Dermis blood vessel endothelial cell (primary cell): ENCODE measurements at places on chromosomes 13 and 19. TPM values are rescaled to one million over a fixed set of nuclear protein-coding genes. Genes with fewer than 3 reads are reported as not detected.

GRCh38 chr13:32883474-32883873 lies 132.7 kb upstream of the KL start:
- no peak for DNase-seq

The NAA16 gene
- 10.0 and 12.8 TPM in 2 replicates for total RNA-seq

DNA sequence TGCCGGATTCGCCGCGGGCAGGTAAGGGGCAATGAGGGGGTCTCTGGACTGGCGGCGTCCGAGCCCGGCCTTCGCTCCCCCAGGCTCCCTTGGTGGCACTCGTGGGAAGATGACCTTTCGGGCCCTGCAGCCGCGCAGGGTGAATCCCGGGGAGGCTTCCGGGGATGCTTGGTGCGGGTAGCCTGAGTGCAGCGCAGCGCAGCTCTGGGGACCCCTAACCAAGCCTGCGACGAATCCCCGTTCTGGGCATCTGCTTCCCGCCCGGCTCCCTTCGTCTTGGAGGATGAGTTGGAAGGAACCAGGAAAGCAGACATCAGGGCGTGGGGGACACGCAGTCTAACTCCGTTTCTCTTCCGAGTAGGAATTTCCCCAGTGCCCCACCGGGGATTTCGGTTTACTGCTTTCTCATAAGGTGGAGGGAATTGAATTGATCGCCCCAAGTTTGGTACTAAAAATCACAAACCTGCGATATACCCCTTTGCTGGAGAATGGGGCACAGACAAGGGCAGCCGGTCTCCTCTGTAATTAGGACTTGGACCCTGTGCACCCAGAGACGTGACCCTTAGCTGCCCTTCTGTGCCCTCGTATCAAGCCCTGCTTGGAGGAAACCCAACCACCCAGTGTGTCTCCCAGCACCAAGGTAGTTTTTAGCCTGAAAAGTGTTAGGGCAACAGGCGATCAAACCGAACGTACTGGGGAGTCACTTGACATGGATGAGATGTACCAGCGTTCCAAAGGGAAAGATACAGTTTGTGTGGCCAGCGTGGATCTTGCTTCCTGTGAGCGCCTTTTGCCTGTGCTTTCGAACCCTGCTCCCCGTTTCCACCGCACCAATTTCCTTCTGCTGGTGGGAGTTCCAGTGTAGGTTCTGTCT lies 1.0 kb downstream of the GPC5 start:
- no peak for DNase-seq

DNA sequence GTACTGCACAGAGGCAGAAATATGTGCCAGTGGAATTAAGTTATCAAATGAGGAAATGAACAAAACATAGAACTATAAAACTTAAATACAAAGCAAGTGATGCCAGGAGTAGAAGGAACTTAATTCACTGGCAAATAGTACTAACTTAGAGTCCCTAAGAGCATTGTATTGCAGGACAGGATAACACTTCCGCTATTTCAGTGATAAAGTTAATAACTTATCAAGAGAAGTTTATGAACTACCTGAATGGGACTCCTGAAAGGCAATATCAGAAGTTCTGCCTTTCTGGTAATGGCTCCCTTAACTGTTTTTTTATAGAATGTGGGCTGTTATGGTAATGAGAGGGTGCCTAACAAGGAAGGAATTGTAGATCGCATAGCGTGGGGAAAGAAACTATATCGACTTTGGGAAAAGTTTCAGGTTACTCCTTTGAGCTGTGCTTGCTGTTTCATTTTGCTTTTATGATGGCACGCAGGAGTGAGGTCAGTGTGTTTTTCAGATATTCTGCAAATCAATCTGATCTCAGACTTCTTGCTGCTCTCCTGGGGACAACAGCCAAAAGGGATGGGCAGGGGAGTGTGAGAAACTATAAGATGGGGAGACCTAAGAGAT lies 95.3 kb upstream of the MLNR start:
- DNase-seq = no peak

DNA sequence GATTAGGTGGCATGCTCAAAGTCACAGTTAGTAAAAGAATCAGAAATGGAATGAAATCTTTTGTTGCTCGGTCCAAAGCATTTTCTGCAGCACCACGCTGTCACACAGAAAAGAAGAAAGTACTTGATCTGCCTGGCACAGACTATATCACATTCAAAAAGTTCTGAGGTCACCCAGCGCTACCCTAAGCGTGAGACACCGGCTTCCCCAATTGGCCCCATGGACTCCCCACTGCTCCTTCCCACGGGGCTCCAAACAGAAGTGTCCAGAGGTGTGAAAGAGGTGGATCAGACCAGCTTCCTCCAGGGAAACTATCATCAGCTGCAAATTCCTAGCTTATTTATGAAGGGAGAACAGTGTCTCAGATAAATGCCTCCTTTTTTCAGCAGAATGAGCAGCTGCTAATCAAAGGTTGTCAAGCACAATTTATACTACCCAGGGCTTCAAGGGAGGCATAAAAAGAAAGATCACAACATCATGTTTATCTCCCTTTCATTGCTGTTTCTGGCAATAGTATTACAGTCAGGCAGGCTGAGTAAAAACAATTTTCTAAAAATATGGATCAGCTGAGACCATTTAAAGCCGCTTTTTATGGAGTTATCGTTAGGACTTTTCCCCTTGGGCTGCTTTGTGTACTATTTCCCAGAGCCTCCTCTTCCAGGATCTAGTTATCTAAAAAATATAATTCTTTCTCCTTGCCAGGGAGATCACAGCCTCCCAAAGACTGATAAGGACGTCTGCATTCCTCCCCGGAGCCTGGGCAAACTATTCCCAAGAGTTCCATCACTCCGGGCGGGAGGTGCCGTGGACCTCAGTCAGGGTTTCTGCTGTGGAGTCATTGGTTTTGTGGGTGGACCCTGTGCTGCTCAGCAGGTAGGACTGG lies 208.0 kb downstream of the LHFPL6 start:
- no peak for DNase-seq

The TNFAIP8L1 gene
- 65.4 and 70.1 TPM in 2 replicates for total RNA-seq

- DNase-seq = no peak
Observed at GRCh38 chr13:72180253-72180952, 313.4 kb upstream of the DACH1 start.

DNA sequence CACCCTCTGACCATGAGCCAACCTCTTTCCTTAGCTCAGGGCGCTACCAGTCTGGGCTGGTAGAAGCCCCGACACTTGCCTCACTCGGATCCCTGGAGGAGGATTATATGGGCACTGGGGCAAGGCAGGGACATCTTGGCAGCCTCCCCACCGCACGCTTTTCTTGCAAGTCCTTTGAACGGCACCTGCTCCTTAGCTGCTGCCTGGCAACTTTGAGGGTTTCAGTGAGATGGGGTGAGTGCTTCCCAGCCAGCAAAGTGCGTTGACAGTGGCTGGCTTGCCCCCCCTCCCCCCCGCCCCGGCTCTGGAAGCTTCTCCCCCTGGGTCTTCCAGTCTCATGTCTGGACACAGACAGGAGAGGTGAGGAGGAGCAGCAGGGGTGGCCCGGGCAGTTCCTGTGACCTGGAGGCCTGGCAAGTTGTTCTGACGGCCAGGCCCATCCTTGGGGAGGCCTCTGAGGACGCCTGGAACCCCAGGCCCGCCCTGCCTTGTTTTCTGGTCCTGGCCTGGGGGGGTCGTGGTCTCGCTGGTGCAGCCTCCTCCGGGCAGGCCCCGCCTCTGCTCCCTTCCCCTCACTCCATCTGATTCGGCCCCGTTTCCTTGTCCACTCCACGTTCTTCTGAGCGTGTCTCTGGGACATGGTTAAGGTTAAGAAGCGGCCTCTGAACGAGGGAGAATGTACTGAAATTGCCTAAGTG lies 75.2 kb downstream of the ATP11A start:
- no peak for DNase-seq

- peak; percentile 53 for DNase-seq
Observed at GRCh38 chr13:100298691-100299090, 209.8 kb downstream of the PCCA start.

GRCh38 chr19:12891553-12892021 lies 627 bp downstream of the GCDH start:
- no peak for DNase-seq

The LHFPL6 gene
- 62.8 and 67.4 TPM in 2 replicates for total RNA-seq

- no peak for DNase-seq
Observed at GRCh38 chr19:49779731-49780555, 13.1 kb downstream of the AP2A1 start.

- DNase-seq = no peak
Observed at GRCh38 chr19:54178581-54179261, 5.8 kb upstream of the TMC4 start.

DNA sequence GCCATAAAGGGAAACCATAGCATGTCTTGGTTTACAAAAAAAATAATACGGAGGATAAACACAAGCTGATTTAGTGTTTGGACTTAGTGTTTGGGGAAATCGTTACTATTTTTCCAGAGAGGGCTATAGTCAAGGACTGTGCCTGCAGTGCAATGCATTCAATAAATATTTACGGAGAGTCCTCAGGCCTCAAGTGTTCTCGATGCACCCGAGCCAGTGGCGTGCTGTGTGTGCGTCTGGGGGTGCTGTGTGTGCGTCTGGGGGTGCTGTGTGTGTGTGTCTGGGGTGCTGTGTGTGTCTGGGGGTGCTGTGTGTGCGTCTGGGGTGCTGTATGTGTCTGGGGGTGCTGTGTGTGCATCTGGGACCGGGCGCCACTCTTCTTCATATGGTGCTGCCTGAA lies 71.7 kb upstream of the GTF3A start:
- DNase-seq = no peak

DNA sequence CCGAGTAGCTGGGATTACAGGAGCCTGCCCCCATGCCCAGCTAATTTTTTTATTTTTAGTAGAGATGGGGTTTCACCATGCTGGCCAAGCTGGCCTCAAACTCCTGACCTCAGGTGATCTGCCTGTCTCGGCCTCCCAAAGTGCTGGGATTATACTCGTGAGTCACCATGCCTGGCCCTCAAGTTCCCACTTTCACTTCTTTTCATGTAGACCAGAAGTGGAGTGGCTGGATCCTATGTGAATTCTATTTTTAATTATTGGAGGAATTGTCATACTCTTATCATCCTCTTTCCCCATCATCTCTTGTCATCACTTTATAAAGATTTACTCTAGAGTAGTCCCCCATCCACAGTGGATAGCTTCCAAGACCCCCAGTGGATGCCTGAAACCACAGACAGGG lies 12.8 kb upstream of the SIGLEC10 start:
- DNase-seq = no peak

The KLK15 gene
- not detected in 2 replicates for total RNA-seq
